ENCODE measurements at places on chromosomes 13 and 19. TPM values are rescaled to one million over a fixed set of nuclear protein-coding genes. Genes with fewer than 3 reads are reported as not detected.
A peak's percentile ranks its signal among the peaks of the same experiment; 100 is the strongest.

DNA sequence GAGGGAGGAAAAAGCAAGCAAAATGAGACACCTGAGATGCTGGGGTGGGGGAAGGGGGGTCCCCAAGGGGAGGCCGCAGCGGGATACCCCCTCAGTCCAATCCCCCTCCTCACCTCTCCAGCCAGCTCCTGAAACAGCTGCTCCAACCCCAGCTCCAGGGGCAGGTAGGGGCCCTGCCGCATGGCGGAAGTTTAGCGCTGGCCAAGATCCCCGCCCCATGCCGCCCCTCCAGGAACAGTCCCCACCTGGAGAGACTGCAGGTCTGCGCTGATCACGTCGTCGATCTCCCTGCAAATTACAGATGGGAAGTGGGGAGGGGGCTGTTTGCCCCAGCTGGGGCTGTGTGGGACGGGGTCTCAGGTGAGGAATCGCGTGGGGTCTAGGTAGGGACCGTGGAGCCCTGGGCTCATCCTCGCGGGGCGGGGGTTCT is 9.0 kb downstream of the CAPN12 start:
- DNase-seq, result no peak

Gene BEST2
- total RNA-seq, result not detected

DNA sequence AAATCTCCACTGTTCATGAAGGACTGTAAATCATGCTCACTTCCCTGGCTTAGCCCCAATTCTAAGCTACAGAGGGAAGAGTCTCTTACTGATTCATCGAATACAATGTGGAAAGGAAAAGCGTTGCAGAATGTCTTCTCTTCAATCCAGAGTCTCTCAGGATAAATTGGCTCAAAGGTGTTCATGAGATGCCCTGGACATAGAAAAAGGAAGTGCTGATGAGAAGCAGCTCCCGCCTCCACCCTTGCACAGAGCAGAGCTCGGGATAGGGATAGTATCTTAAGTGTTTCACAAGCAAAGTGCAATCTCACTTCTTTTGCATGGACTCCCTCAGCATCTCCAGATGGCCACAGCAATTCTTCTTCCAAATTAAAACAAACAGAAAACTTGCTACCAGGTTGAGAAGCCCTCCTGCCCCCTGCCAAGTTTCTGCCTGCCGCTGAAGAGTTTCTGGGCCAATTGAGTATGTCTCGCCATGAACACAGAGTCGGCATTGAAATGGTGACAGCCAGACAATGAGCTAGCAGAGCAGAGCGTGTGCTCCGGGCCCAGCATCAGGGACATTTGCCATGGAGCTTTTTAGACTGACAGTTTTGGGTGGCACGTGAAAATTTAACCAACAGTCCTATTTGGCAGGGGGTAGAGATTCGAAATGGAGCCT is 85.7 kb downstream of the C13orf42 start:
- no peak for DNase-seq

DNA sequence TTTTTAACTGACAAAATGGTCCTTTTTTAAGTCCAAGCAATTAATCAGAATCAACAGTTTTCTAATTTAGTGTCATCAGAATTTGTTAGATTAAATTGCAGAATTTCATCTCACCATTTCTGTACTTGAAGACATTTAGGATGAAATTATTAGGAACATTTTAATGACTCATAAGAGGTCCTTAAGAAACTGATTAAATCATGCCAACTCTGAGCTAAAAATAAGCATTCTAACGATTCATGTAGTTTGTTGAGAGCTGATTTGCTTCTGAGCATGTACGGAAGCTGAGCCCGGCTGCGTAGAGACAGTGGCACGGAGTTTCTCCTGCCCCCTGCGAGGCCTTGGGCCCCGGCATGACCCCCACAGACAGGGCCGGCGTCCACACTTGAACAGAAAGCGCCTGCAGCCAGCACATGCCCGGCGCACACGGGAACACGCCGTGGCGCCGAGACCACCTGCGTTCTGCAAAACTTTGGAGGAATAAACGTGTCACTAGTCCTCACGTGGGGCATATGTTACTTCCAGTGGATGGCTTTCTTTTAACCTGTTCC is 89.7 kb upstream of the MCF2L start:
- DNase-seq, result peak; percentile 18

DNA sequence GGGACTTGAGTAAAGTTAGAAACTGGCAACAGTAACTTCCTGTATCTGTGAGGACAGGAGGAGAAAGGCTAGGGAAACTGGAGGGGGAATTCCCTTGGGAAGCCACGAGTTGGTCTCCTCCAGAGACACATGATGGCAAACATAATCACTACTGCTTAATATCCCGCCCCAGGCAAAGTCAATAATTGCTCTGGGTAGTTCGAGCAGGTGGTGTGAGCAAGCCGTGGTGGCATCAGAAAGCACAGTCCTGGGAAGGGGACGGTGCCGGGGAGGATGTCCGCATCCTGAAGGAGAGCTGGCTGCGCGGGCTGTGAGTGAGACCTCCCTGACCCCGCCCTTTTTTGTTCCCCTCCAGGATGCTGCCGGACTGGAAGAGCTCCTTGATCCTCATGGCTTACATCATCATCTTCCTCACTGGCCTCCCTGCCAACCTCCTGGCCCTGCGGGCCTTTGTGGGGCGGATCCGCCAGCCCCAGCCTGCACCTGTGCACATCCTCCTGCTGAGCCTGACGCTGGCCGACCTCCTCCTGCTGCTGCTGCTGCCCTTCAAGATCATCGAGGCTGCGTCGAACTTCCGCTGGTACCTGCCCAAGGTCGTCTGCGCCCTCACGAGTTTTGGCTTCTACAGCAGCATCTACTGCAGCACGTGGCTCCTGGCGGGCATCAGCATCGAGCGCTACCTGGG is 1.4 kb downstream of the FFAR2 start:
- DNase-seq, result no peak

Gene MIA
- 0.97 TPM for total RNA-seq

DNA sequence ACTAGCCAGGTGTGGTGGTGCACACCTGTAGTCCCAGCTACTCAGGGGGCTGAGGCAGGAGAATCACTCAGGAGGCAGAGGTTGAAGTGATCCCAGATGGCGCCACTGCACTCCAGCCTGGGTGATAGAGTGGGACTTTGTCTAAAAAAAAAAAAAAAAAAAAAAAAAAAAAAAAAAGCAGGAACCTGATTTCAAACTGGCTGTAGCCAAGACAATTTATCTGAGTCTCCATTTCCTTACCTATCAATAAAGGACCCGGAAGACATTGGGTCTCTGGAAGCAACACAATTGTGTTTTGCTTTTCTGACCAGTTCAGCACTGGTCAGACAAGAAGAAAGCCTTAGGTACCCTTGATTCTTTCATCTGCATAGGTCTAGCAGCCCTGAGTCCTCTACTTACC is 491.0 kb downstream of the TBC1D4 start:
- DNase-seq, result no peak
